ENCODE measurements at places on chromosomes 4 and X. TPM values are rescaled to one million over a fixed set of nuclear protein-coding genes. Genes with fewer than 3 reads are reported as not detected.

GRCh38 chr4:152368001-152368400, 167.9 kb downstream of the FBXW7 start:
- no peak overlapping the region for H3K27ac ChIP-seq
- no peak for ATAC-seq
- H3K4me1 ChIP-seq: no peaks in the 10 kb centered on the region
- no peak overlapping the region for H3K4me3 ChIP-seq

GRCh38 chr4:20504146-20504545, 196.1 kb upstream of the PACRGL start:
- H3K4me3 ChIP-seq: no peak overlapping the region
- no peaks in the 10 kb centered on the region for H3K4me1 ChIP-seq
- no peaks in the 10 kb centered on the region for H3K27me3 ChIP-seq
- H3K27ac ChIP-seq: no peak overlapping the region
- peaks cover 3% of the 10 kb centered on the region for H3K36me3 ChIP-seq
- ATAC-seq: no peak

DNA sequence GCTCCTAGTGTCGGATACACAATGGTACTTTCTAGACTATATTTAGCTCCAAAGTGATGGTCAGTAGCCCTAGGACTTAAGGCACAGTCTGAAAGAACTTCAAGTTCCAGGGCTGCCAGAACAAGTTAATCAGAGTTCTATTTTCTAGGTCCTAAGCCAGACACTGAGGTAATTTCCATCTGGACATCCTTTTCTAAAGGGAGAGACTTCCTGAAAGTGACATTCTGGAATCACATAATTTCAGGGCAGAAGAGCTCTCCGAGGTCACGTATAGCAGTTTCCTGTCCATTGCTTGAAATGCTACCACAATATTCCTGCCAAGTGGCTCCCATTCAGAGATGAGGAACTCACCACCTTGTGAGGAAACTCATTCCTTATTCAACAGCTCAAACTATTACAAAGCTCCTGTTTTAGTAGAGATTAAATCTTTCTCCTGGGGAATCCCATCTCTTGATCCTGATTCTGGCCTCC, 117.9 kb downstream of the COL25A1 start:
- H3K4me3 ChIP-seq: no peak overlapping the region
- peak overlapping the region; percentile 63 for H3K27ac ChIP-seq
- no peaks in the 10 kb centered on the region for H3K27me3 ChIP-seq
- peak; percentile 88 for ATAC-seq
- H3K36me3 ChIP-seq: no peaks in the 10 kb centered on the region
- peaks cover 8% of the 10 kb centered on the region for H3K4me1 ChIP-seq

The RAI2 gene
- total RNA-seq: 21.7 TPM

The FAM50A gene
- total RNA-seq: 51.0 TPM

GRCh38 chr4:83082777-83083176, 31.8 kb downstream of the PLAC8 start:
- no peaks in the 10 kb centered on the region for H3K4me1 ChIP-seq
- no peak overlapping the region for H3K4me3 ChIP-seq
- no peaks in the 10 kb centered on the region for H3K36me3 ChIP-seq
- no peaks in the 10 kb centered on the region for H3K27me3 ChIP-seq

Data from gastroesophageal sphincter (tissue), 4 donors.